Stimulated activated naive CD8-positive, alpha-beta T cell treated with anti-CD3 and anti-CD28 coated beads, Interleukin-15, amount 100 ng/mL, for 72 hours (primary cell): ENCODE measurements at places on chromosomes 2 and 18.

GRCh38 chr18:273525-273924 lies 5.7 kb upstream of the THOC1 start:
- DNase-seq = no peak

GRCh38 chr2:172350839-172351479 lies 76.4 kb upstream of the ITGA6 start:
- DNase-seq = no peak

DNA sequence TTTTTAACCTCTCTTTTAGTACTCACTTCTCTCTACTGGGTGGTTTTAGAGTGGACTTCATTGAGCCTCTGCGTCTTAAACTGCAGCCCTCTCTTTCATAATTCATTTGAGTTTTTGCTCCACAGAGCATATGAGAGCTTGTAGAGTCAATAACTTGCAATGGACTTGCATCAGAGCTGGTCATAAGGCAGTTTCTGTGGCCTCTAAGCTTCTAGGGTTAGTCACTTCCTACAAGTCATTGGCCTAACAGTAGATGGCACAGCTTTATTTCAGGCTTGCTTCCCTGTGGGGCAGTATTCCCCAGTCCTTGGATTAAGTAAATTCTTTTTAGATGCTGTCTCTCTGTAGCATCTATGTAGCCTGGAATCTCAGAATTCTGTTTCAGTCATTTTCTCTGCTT lies 1435.7 kb downstream of the LRP1B start:
- no peak for DNase-seq

DNA sequence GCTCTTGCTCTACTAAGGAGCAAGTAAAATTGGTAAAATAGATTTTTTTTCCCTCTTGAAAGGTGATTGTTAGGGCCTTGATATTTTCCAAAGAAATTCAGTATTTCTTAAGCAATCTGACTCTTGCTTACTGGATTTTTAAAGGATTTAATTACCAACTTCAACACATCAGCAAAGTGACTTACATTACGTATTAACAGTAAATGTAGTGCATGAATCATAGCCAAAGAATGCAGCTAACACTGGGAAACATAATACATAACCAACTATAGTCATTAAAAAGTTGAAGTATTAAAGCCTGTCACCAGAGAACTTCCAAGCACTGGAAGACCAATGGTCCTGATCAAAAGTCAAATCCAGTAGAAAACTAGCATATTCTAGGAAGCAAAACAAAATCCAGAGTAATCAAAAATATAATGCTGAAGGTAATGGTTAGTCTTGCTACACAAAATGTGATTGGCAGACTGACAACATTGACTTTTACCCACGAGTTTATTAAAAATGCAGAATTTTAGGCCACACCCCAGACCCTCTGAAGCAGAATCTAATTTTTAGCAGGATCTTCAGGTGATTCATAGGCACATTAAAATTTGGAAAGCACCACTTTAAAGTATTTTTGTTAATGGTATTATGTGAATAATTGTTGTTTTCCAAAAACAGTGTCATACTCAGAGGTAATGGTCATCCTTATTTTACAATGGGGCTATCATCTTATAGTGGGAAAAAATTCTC lies 31.8 kb upstream of the CAVIN2 start:
- DNase-seq = no peak

- DNase-seq = peak; percentile 77
Measured at GRCh38 chr2:96138179-96139145, at the start of gene ASTL. Gene ASTL (minus strand): TSS chr2:96138502. CDS start chr2:96138436, 66 bp downstream.
